Left lung (tissue), 14 donors: ENCODE measurements at places on chromosomes 16 and 17. TPM values are rescaled to one million over a fixed set of nuclear protein-coding genes. Genes with fewer than 3 reads are reported as not detected.

SPATA32 gene
- polyA plus RNA-seq, result 0.20 TPM

GRCh38 chr16:9122342-9122741 is 30.9 kb downstream of the HAPSTR1 start:
- no peak for DNase-seq

KCNG4 gene
- polyA plus RNA-seq, result not detected

DNA sequence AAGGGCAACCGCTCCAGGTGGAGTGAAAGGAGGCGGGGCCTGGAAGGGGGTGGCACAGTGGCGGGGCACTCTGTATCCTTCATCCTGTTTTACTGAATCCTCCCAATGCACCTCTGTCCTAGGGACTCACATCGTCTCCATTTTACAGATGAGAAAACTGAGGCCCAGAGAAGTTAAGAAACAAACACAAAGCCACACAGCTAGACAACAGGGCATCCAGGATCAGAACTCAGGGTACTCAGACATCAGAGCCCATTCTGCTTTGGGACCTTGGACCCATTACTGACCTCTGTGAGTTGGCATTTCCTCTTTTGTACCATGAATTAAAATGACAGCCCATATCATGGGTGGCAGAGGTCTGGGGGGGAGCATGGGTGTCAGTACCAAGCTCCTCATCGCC is 129.2 kb downstream of the CPPED1 start:
- DNase-seq, result no peak

CSH1 gene
- 0.46 TPM for polyA plus RNA-seq

DNA sequence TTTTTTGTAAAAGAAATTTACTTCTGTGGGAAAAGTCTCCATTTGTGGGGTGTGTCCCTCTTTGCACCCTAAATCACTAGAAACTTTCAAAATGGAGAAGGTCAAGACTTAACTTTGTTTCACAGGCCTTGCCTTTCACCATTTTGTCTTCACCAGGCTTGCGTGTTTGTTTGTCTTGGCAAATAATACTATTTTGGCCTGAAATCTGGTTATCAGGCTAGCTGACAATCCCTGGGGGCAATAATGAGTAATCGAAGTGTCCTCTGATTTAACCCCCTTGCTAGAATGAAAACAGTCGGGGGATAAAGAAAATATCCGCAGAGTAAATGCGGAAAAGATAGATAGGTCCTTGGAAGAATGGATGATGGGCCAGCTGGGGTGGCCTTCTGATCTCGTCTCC is 34.5 kb downstream of the SLC39A11 start:
- no peak for DNase-seq

CTRB1 gene
- 0.20 TPM for polyA plus RNA-seq

ZSCAN10 gene
- not detected for polyA plus RNA-seq

DNA sequence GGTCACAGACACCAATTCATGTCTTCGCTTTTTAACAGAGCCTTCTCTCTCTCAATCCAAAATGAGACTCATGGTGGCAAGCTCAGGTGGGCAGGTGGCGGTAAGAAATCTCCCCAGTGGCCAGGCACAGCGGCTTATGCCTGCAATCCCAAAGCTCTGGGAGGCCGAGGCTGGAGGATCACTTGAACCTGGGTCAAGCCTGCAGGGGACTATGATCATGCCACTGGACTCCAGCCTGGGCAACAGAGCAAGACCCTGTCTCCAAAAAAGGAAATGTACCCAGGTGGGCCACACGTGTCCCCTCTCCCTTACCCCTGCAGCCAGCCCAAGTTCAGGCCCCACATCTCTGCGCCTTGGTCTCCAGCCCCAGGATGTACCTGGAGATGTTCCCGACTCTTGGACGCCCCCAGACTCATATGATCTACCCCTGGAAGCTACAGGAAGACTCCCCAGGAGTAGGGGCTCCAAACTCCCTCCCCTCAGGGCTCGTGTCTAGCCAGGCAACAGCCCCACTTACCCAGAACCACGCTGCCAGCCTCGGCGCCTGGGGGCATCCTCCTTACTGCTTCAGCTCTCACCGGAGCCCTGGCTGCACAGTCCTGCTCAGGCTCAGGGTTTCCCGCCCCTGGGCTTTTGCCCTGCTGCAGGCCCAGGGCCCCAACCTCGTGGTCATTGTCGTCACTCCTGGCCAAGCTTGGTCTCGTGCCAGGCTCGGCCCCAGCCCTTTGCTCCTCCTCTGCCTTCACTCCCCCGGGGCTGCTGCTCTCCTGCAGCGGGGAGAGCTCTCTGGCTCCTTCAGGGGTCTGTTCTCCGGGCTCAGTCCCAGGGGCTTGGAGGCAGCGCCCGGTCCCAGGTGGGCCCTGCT is 16.2 kb downstream of the MYLK3 start:
- no peak for DNase-seq

SAMD14 gene
- polyA plus RNA-seq, result 16.4 TPM

DNA sequence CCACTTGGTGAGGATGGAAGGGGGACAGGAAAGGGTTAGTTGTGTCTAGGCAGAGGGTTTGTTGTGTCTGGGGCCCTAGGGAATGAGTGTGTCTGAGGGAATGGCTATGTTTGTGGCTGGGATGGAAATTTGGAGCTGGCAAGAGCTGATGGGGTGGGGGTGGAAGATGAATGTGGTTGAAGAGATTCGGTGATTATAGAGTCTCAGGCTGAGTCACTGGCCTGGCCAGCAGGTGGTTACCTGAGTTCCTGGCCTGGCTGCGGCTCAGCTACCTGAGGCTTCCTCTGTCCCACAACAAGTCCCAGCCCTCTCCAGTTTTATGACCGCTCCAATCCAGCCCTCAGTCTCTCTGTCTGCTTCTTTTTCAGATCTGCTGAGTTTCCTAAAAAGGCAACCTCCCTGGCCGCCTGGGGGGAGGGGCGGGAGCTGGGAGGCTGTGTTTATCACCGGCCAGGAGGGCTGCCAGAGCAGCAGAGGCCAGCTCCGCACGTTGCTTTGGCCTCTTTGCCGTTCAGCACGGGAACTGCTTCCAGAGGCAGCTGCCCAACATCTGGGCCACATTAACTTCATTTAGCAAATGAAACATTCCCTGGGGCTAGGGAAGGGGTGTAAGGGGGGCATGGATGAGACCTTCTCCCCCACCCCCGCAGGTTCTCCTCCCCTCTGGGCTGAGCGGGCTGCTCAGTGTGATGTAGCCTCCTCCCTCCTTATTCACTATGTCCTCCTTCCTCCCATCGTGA is 21.8 kb downstream of the ITGB3 start:
- peak; percentile 85 for DNase-seq

- DNase-seq, result no peak
Observed at GRCh38 chr16:51163366-51163765, 12.3 kb upstream of the SALL1 start.

DNA sequence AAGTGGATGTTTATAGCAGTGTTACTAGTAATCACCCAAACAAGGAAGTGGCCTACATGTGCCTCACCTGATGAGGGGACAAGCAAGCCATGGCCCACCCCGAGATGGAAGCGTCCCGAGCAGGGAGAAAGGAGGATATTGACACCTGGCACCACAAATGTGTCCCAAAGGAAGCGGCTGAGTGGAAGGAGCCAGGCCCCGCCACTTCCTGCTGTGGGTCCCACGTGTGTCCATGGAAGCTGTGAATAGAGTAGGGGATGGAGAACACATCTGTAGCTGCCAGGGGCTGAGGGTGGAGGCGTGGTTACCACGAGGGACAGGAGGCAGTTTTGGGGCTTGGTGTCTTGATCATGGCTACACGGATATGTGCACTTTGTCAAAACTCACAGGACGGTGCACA is 49.2 kb downstream of the KCNJ12 start:
- peak; percentile 41 for DNase-seq

DNA sequence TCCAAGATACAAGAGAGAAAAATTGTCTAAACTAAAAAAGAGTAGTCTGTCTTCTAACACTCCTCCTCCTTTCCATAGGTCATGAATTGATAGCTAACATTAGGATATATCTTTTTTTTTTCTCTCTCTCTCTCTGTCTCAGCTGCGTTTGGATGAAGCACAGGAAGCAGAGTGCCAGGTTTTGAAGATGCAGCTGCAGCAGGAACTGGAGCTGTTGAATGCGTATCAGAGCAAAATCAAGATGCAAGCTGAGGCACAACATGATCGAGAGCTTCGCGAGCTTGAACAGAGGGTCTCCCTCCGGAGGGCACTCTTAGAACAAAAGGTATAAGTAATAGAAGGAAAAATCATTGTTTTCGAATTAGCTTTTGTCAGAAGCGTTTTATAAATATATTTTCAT is 32.9 kb downstream of the ABHD15 start:
- no peak for DNase-seq
